8988T (cell line): ENCODE measurements at places on chromosomes 2 and 18.
A peak's percentile ranks its signal among the peaks of the same experiment; 100 is the strongest.

GRCh38 chr2:222074674-222075073 lies 224.1 kb downstream of the PAX3 start:
- DNase-seq, result no peak

GRCh38 chr2:37590119-37590571 lies 81.3 kb downstream of the CDC42EP3 start:
- DNase-seq, result no peak

- no peak for DNase-seq
These were observed 6.7 kb downstream of the RPE start for GRCh38 chr2:210009126-210009525.

DNA sequence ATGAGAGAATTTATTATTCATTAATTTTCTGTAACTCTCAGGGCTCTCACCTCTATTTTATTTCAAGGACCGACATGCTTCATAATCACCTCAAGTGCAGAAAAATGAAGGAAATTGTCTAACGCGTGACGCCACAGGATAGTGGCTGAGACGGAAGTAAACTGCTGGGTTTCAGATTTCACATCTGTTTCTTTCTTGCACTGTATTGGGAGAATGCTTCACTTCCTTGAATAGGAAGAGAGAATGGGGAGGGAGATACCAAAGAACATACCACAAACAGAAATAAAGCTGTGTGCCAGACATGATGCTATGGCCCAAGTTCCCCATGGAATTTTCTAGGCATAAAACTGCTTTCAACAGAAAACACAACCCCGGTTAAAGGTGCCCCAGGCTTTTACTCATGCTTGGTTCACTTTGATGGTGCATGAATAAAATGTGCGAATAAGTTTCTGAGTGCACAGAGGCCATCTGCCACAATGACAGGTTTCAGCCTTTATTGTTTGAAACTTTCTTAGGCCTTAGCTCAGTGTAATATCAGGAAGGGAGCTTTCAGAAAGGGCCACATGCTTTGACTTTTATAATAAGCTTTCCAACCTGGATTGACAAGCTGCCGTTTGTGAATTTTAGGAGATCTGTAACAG lies 1116.4 kb downstream of the SOCS6 start:
- no peak for DNase-seq

- no peak for DNase-seq
These were observed 182.2 kb downstream of the NRP2 start for GRCh38 chr2:205864491-205864890.

DNA sequence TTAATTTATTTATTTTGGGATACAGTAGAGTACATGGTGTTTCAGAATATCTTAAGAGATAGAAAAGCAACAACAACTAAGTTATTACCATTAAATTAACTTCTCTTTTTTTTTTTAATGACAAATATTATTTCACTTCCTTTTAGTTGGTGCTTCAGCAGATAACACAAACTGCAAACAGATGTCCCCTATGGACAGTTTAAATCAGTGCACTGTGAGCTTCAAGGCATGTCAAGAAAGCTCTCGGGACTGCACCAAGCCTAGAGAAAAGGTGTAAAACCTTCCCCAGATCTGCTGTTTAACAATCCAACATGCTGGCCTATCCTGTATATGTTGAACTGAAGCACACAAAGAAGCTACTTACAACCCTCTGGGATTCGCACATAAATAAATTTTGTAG lies 122.7 kb downstream of the TCF4 start:
- DNase-seq, result no peak

GRCh38 chr18:67514901-67515540 lies 1.5 kb downstream of the DSEL start:
- DNase-seq, result no peak

GRCh38 chr2:237529452-237530402 lies 36.6 kb upstream of the PRLH start:
- DNase-seq, result no peak

DNA sequence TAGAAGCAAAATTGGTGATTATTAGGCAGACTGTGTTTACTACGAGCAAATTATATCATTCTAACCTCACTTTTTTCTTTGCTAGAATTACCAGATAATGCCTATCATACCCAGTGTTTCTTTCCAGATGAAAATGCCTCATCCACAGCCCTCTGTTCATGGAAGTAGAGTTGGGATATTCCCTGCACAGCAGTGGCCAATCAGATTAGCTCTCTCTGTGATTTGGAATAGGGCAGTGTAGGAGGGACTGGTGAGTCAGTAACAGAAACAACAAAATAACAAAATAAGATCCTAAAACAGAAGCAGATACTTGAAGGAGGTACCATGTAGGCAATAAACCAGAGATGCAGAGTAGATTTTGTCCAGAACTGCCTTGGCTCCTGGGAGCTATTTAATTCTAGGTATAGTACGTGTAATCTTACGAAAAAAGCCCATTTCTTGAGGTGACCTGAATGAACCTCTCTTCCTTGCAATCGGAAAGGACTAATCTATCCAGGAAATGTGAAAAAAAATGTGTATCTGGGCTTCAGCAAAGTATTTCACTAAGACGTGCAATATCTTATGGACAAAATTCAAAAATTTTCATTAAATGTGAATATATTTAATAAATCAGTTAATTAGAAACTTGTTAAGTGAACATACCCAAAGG lies 18.4 kb upstream of the TMEM17 start:
- DNase-seq, result no peak

DNA sequence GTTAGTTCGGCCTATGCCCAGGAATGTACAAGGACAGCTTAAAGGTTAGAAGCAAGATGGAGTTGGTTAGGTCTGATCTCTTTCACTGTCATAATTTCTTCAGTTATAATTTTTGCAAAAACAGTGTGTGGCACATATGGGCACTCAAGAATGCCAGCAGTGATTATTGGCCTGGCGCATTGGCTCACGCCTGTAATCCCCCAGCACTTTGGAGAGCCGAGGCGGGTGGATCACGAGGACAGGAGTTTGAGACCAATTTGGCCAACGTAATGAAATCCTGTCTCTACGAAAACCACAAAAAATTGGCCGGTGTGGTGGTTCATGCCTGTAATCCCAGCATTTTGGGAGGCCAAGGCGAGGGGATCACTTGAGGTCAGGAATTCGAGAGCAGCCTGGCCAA lies 75.7 kb upstream of the MSH2 start:
- DNase-seq, result no peak

DNA sequence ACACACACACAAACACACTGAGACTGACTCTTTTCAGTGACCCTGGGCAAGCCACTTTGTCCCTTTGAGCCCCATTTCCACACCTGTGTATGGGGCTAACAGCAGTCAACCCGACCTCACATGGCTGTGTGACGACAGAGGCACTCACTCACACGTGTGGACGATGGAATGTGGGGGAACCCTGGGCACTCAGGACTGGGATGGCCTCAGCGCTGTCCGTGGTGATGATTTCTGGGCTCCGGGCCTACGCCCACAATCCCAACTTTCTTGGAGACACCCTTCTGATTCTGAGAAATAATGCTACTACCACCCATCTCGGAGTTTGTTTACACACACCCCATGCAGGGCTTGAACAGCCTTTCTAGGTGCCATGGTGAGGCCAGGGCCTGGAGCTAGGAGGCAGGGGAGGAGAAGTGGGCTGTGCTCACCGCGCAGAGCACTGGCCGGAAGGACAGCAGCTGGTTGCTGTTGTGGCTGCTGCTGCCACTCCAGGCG lies 1.5 kb downstream of the CRYBA2 start:
- DNase-seq, result peak; percentile 58

DNA sequence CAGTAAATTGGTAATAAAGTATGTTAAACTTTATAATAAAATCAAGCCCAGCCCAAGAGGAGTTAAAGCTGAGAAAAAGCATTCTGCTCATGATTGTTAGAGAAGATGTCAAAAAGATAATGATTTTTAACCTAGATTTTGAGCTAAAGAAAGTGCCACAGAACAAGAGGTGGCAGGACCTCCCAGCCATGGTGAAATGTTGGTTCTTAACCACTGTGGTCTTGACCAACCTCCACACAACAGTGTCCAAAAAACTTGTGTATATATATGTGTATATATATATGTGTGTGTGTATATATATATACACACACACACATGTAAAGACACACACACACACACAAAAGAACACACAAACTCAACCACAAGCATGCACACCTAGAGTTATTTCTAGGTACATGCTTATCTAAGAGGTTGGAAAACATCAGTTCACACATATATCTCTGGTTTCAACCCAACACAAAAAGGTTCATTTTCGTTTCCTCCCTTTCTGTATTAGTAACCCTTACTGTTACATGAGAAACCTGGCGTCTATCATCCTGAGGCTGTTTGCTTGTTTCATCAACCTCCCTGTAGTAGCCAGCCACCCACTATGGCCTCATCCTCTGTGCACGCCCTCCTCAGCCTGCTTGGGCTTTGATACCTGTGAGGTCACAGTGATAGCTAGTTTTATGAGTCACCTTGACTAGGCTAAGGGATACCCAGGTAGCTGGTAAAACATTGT lies 631.8 kb upstream of the ID2 start:
- DNase-seq, result no peak

DNA sequence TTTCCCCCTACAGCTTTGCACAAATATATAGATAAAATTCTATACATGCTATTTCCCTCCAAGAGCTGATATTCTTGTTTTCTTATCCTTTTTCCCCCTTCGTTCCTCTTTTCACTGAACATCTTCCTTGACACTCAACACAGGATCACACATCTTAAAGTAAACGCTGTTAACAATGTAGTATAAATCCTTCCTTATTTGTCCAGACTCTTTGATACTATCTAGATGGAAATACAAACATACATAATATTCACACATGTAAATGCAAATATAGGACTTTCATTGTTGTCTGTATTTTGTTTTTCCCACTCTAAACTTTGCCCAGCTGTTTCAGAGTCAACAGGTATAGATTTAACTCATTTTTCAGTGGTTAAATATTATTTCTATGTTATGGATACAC lies 3.0 kb upstream of the TACR1 start:
- DNase-seq, result no peak

GRCh38 chr2:65421432-65421748 lies 11.0 kb downstream of the SPRED2 start:
- DNase-seq, result no peak

DNA sequence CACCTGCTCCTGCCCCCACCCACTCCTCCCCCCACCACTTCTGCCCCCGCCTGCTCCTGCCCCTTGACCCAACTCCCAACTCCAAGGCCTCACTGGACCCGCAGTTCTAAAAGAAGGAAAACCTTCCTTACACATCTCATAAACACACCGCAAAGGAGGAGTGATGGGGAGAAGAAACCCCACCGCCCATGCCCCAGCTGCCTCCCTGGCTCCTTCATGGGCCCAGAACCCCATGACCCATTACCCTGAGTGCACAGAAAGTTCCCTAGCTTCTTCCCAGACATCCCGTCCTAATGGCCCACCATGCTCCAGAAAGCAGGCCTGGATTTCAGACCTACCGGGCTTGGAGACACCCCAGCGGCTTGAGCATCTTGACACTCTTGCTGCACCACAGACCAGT lies 17.8 kb upstream of the CNDP2 start:
- no peak for DNase-seq

GRCh38 chr2:4151521-4151920 lies 448.1 kb downstream of the DCDC2C start:
- no peak for DNase-seq

DNA sequence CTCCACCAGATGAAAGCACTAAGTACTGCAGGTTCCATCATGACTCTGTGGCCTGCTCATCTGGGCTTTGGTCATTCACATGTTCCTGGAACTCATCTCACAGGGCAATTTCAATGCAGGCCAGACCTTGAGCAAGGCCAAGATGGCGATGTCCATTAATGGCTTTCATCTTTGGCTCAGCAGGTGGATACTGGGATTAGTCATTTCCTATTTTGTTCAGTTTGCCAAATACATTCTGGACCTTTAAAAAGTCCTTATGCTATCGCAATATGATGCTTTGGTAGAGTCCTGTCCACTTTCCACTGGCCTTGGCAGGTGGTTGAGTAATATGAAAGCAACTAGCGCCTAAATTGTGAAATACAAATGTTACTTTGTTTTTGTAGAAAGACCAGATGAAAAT lies 170.1 kb upstream of the REV1 start:
- no peak for DNase-seq

GRCh38 chr2:129885735-129886134 lies 93.7 kb upstream of the RAB6C start:
- peak; percentile 60 for DNase-seq

DNA sequence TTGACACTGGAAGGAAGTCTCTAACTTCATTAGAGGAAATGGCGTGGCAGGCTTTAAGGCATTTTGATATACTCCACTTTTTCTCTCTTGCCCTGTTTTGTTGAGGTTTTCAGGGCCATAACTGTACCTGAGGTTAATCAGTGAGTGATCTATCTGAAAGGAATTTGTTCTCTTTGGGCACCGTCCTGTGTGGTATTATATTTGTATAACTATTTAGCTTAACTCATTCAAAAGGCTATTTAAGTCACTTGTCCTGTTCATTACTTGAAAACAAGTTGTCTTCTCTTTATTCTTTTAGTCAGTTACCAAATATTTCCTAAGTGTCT lies 180.4 kb downstream of the NEDD4L start:
- DNase-seq, result no peak

DNA sequence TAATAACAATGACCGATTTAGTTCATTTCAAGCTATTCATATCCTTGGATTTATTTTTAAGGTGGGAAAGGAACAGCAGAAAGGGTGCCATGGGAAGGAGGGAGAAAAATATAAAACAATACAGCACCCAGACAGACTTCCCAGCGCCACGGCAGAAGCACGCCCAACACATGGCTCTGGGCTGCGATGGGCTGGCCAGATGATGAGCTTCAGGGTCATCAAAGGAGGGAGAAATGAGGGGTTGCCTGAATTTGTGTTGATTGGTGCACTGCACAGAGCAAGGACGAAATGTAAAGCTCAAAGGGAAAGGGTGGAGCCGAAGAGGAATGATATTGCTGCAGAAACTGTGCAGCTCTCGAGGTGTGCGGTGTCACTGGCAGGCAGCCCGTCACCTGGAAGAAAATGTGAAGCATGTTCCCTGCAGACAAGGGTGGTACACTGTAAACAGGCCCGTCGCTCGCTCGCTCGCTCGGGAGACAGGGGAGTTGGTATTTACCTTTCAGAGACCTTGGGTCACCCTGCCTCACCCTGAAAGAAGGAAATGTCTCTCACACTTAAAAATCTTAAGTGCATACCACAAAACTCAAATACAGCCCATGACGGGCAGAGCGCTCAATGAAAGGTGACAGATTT lies 195.5 kb upstream of the CTAGE1 start:
- no peak for DNase-seq

- DNase-seq, result no peak
These were observed 247.3 kb upstream of the SP5 start for GRCh38 chr2:170467568-170468422.

DNA sequence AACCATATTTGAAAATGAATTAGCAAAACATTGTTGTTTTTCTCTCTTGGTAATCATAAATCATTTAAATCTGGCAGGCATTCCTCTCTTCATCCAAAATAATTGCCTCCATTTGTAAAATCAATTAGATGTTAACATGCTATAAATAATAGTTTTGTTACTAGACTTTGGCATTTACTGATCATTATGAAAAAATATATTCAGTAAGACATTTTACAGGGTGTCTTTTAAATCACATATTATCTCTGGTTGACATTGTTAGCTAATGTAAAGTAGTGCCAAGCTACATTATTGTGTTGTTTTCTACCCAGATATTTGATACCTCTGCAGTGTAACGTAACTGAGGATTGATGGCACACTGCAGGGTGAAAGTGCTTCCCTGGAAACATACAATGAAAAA lies 31.8 kb upstream of the DLX1 start:
- DNase-seq, result no peak
